ENCODE measurements at places on chromosomes 5 and 9. TPM values are rescaled to one million over a fixed set of nuclear protein-coding genes. Genes with fewer than 3 reads are reported as not detected.

The CHMP5 gene
- total RNA-seq = 99.8 TPM

The HAVCR2 gene
- total RNA-seq = under 0.01 TPM

The PCDHGA11 gene
- total RNA-seq = 4.4 TPM

The ZFP2 gene
- 0.79 TPM for total RNA-seq

- no peak for DNase-seq
These were observed 6.7 kb downstream of the GCNT1 start for GRCh38 chr9:76465442-76466298.

- DNase-seq = no peak
These were observed 36.5 kb downstream of the FOXD1 start for GRCh38 chr5:73411936-73412596.

DNA sequence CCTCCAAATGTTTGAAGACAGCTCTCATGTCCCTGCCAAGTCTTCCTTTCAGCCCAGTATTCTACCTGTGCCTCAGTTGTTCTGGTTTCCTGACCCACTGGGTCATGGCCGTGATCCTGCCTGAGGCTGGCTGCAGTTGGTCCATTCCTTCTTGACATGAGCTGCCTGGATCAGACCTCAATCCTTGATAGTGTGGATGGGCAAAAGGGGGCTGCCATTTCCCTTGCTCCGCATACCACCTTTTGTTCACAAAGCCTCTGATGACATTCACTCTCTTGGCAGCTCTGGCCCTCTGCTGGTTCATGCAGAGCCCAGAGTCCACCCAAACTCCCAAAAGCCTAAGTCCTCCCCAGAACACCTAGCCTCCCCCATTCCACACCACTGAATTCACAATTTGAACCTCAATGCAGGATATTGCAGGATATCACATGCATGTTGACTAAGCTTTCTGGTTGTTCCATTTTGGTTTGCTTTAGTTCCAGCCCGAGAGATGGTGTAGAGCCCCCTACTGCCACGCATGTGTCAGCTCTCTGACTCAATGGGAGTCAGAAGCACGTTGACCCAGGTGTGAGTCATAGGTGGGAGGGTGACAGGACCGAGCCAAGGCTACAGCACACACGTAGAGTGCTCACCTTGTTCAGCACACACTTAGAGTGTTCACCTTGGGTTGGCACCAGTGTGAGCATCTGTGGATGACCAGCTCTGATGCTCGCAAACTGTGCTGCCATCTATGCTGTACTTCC lies 137.2 kb downstream of the MTX3 start:
- no peak for DNase-seq

GRCh38 chr5:52838326-52839015 lies 50.8 kb downstream of the ITGA1 start:
- DNase-seq = no peak

- DNase-seq = peak; percentile 51
These were observed 1.7 kb upstream of the NTMT1 start for GRCh38 chr9:129624168-129624759.

GRCh38 chr5:56356121-56356835 lies 123.1 kb upstream of the ANKRD55 start:
- DNase-seq = peak; percentile 53

DNA sequence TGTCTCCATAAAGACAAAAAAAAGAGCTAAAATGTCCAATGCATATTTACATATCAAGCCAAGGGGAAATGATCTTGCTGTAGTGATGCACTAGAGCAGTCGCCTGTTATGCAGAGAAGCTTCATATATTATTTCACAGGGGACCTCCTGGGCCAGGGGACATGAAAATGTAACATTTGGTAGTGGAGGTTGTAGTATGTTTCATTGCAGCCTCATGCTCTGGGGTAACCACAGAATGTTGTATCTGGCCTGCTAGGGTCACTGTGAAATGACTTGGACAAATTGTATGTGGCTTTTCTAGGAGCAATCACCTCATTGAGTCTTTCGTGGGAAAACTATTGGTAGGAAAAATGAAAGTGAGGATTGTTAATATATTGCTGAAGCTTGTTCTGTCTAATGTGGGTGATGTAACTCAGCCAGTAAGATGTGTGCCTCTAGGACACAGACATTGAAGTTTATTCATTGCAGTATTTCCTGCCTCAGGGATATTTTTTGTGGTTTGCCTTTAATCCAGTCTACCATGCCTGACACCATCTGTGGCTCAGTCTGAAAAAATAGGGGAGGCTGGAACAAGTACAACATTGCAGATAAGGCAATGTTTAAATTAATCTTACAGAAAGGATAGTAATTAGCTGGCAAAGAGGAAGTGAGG lies 430.8 kb upstream of the TNC start:
- DNase-seq = no peak

DNA sequence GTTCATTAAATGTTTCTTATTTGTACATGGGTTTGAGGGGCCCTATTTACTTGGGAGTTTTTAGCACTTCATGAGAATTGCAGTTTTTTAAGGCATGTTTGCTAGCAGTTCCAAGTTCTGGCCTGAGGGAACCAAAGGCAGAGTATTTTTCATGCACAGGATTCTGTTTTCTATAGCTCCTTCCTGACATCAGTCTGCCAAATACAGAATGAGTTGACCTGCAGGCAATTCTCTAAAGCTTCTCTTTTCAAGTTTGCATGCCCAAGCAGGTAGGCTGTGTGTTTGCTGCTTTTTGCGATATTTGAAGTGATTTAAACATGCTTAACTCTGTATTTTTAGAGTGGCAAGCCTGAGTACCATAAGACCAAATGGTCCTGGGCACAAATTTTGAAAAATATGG lies 75.8 kb downstream of the AOPEP start:
- DNase-seq = no peak

- DNase-seq = no peak
These were observed 413.6 kb upstream of the TNC start for GRCh38 chr9:115531410-115532125.

DNA sequence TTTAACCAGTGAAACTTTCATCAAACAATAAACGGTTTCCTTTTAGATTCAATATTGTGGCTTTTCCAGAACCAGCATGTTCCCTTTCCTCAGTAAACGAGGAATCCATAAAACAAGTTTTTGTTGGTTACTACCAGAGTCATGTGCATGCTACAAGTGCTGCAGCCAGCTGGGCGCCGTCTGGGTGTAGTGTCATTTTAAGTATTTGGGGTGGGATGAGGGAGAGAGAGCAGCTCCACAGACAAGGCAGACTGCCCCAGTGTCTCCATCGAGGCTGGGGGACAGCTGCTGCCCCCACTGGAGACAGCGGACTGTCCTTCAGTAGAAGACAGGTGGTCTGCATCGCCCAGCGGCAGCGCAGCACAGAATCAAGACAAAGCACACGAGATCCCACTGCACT lies 17.3 kb downstream of the ARPC5L start:
- DNase-seq = no peak

- no peak for DNase-seq
These were observed 27.1 kb downstream of the CDH9 start for GRCh38 chr5:27011274-27011673.
